ENCODE measurements at places on chromosomes 2 and 18.

GRCh38 chr2:240186191-240186725, 45.8 kb upstream of the OTOS start:
- DNase-seq, result no peak

- no peak for DNase-seq
Observed at GRCh38 chr18:11035376-11035775, 114.0 kb downstream of the PIEZO2 start.

DNA sequence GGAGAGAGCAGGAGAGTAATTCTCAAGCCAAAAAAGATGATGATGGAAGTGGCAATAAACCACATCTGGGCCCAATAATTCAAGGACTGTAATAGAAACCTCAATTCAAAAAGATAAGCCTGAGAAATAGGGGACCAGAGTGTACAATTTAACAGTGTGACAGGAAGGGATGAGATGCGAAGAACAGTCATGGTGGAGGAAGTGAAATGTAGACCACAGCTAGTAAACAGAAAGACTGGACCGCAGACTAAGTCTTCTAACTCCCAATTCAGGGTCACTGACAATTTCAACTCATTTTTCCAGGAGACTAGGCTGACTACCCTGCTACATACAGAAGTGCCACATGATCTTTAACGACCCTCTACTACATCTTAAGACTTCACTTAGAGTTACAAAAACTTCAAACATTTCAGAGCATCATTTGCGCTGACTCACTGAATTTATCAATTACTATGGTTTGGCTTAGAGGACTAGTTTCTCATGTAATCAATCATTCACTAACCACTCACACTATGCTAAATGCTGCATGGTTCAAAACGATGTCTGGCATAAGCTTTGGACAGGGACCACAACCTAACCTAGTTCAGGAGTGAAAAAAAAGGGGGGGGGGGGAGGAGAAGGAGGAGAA, 9.0 kb downstream of the CUL3 start:
- DNase-seq, result no peak

DNA sequence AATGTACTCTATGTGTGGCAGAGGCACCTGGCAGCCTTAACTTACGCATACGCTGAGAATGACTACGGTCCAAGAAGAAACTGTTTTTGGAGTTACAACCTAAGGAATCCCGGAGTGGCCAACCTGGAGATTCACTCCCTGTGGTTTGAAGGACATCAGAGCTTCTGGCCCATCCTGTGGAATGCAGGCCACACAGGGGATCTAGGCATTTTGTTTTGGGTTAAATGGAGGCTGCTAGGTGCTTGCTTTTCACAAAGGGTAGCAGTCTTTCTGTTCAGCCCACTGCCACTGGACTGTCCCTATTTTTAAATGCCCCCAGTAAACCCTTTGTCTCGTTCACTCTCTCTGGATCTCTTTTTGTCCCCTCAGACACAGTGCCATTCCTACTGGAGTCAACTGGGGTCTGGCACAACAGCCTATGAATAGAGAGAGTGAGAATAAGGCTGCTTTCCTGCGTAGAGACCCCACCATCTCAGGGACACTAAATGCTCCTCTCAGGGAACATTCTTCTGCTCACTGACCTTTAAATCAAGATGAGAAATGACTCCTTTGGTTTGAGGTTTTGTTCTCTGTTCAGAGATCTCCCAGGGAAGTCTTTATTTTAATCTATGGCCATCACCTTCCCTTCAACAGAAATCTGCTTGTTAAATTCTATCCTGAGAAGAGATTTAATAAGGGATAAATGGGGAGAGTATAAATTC, 124.9 kb downstream of the B3GNT2 start:
- DNase-seq, result no peak

- DNase-seq, result no peak
Observed at GRCh38 chr2:168663993-168664392, 138.4 kb upstream of the NOSTRIN start.

DNA sequence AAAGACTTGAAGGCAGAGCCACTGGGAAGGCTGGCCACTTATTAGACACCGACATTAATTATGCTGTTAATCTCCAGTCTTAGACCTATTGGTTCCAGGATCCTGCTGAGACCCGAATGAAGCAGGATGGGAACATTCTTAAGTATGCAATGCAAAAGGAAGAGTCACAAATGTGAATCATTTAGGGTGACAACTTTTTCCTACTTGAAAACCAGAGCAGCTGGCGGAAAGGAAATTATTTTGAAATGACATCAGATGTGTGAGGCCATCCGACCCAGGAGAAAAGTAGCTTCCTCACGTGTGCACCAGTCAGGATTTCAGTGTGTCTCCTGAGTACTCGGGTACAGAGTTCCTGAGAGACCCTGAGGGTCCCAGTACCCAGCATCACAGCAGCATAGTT, 222.9 kb upstream of the NCKAP5 start:
- DNase-seq, result no peak

DNA sequence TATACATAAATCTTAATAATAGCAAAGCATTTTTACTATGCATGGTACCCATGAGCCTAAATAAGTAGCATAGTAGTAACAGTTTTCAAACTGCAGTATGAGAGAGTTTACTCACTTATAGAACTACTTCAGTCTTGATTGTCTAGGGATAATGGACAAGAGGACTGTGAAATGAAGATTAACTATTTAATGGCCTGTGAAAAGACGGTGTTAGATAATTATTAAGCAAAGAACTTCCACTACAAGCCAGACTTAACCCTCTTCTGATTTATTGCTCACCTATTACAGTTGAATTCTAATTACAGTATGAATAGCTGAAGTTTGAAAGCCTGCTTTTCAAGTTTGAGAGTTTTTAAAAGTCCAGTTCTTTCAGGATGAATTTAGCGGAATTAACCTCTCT, 18.9 kb downstream of the PIK3C3 start:
- no peak for DNase-seq

- no peak for DNase-seq
Observed at GRCh38 chr2:94870440-94871225, 597 bp upstream of the TEKT4 start.

- no peak for DNase-seq
Observed at GRCh38 chr2:71834796-71835195, 312.9 kb downstream of the CYP26B1 start.

GRCh38 chr2:29774624-29775023, 146.8 kb downstream of the ALK start:
- no peak for DNase-seq

- no peak for DNase-seq
Observed at GRCh38 chr2:30271301-30271700, 40.0 kb downstream of the LBH start.

DNA sequence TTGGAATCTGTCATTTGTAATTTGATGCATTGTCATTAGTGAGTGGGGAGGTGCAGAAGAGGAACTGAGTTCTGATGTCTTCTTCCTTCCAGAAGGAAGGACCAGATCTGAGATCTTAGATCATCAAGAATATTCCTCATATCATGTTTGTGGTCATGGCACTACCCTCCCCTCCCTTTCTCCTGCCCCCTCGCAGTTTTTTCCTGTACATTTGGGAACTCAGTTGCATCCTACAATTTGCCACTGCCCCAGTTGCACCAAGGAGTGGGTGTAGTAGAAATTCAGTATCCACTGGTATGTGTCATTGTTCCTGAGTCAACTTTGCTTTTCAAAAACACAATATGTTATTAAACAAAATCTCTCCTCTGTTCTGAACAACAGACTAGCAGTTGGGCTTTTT, 26.6 kb upstream of the ACVR1 start:
- no peak for DNase-seq

DNA sequence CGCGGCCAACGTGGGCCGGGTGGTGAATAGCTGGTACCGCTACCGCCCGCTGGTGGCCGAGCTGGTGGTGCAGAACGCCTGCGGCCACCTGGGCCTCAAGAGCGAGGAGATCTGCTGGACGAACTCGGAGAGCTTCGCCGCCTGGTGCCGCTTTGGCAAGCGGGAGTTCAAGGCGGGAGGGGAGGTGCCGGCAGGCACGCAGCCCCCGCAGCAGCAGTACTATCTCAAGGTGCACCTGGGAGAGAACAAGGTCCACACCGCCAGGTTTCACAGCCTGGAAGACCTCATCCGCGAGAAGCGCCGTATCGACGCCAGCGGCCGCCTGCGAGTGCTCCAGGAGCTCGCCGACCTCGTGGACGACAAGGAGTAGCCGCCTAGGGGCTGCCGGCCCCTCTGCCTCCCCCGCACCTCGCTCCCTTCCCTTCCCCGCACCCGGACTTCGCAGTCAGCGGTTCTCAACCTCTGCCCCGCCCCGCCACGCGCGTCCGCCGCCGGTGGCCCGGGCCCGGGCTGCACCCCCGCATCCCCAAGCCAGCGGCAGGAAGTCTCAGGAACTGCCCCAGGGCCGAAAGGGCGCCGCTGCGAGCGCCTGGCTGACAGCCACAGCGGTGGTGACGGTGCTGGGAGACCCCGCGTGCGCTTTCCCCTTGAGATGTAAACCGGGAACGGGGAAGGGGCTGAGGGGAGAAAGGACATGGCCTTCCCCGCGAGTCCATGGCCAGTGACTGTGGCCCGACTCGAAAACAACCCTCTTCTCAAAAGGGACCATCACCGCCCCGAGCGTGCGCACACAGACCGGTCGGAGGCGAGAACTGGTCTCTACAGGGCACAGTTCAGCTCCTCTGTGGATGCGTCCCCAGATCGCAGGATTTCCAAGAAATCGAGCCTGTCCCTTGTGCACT, 2.2 kb downstream of the LRATD1 start:
- no peak for DNase-seq

DNA sequence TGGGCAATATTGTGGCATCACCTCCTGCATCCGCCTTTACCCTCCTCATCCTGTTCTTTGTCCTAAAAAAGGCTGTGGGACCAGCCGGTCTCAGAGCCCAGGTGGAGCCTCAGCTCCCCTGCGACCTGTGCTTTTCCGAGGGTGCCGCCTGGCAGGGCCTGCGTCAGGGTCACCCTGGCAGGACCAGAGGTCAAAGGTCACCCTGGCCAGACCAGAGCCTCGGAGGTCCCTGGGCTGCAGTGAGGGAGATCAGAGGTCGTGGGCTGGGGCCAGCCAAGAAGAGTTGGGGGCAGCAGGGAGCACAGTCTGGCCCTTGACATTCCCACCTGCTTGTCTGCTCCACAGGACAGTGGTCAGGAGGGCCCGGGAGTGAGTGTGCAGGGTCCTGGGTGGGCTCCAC, 31.5 kb downstream of the RBFA start:
- DNase-seq, result no peak

- DNase-seq, result no peak
Observed at GRCh38 chr2:2022941-2023586, 278.7 kb upstream of the PXDN start.

DNA sequence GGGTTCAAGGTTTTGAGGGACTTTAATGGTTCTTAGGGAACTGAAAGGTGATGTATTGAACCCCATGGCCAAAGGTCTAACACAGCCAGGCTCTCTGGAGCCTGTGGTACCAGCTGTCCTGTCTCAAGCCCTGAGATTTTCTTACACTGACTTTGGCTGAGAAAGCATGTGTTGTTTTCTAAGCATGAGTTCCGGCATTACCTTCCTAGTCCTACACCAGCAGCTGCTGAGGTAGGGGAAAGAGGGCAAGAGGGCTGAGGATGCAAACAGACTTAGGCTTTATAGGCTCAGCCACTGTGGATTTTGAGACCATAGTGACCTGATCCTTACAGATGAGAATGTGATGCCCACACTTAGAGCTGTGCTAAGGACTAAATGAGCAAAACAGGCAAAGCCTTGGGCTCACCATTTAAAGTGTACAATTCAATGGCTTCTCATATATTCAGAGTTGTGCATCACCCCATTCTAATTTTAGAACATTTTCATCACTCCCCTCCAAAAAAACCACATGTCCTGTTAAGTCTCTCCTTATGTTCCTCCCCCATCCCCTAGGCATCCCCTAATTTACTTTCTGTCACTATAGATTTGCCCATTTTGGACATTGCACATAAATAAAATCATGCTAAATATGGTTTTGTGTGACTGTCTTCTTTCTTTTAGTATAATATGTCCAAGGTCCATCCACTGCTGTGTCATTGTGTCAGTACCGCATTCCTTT, 99.7 kb upstream of the OTOS start:
- DNase-seq, result no peak

DNA sequence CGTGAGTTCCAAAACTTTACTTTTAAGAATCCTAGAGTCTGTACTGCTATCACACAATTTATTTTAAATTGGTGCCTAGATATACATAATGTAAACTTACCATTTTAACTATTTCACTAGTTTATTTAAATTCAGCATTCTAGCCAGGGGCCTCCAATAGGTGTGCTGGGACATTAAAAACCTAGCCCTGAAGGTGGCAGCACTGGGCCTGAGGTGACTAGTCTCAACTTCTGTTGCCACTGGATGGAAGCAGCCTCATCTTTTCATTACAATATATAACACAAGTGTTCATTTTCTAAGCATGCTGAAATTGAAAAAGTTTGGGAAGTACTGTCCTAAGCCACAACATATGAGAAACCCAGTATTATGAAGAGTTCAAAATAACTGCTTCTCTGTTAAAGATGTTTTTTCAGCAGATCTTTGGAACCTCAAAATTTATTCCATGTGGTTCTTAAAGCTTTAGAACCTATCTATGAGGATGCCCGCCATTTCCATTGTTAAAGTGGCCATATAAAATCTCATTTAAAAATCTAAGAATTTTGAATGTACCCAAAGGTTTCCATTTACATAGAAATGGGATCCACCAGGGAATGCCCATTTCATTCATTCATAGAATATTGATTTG, 2.9 kb upstream of the RBBP8 start:
- peak; percentile 10 for DNase-seq

GRCh38 chr18:9323750-9324445, 10.7 kb upstream of the TWSG1 start:
- no peak for DNase-seq

DNA sequence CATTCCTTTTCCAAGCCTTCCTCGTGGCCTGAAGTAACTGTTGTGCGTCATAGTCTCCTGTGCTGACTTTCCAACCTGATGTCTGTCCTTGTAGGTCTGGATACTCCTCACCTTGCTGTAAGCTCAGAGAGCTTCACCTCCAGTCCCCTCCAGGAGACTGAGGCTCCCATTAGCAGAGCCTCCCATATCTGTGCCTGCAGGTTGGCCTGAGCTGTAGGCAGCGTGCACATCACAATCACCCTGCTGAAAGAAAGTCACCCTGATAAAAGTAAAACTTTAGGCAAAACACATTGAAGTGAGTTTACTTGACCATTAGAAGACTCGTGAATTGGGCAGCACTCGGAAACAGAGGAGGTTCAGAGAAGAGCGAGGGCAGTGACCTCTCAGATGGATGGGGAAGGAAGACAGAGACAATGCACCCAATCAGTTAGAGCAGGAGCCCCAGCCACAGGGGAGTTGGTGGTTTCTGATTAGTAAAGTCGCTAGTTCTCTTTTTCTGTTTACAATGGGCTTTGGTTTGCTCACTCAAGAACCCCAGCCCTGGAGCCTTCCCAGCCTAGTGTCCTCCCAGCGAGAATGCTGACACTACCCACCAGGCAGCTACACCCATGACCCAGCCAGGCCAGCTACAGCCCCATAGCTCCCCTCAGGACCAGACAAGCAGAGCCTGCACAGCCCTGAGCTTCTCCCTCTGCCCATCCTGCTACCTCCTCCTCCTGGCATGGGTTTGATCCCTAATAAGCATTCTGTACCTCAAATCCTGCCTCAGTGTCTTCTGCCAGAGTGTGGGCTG, 12.1 kb upstream of the TPO start:
- no peak for DNase-seq

GRCh38 chr2:29951576-29951975, 30.2 kb upstream of the ALK start:
- DNase-seq, result no peak

All from esophagus squamous epithelium (tissue), 5 donors.